Kidney (tissue), 22 donors: ENCODE measurements at places on chromosomes 5 and 9. TPM values are rescaled to one million over a fixed set of nuclear protein-coding genes. Genes with fewer than 3 reads are reported as not detected.

Gene GALNT12
- 10.8 TPM for total RNA-seq

- no peak for DNase-seq
These were observed 52.6 kb downstream of the PLAC8L1 start for GRCh38 chr5:146052780-146053179.

- no peak for DNase-seq
These were observed 28.9 kb upstream of the GSN start for GRCh38 chr9:121239071-121239470.

DNA sequence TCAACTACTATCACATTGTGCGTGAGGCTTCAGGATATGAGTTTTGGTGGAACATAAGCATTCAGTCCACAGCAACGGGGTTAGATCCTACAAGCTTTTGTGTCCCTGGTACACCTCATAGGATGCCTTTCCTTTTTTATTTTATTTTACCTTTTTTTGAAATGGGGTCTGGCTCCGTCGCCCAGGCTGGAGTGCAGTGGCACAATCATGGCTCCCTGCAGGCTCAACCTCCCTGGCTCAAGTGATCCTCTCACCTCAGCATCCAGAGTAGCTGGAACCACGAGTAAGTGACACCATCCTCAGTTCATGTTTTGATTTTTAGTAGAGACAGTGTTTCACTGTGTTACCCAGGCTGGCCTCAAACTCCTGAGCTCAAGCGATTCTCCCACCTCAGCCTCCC, 86.0 kb upstream of the RAI14 start:
- no peak for DNase-seq

DNA sequence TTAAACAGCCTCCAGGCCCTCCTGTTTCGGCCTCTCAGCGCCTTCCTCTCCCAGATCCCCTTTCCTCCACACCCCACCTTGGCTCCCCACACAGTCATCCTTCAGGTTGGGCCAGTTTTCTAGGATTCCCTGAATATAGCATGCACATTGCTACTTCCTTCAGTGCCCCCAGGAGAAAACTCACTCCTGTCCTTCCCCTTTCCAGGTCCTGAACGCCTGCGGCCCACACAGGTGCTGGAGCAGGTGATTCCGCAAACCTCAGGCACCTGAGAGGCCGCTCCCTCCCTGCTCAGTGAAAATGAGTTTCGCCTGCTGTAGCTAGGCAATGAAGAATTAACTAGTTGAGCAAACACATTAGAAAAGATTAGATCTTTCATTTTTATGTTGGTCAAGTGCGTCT, 185.0 kb downstream of the MED10 start:
- peak; percentile 75 for DNase-seq

- peak; percentile 28 for DNase-seq
These were observed 96.0 kb downstream of the HINT1 start for GRCh38 chr5:131068893-131069643.

DNA sequence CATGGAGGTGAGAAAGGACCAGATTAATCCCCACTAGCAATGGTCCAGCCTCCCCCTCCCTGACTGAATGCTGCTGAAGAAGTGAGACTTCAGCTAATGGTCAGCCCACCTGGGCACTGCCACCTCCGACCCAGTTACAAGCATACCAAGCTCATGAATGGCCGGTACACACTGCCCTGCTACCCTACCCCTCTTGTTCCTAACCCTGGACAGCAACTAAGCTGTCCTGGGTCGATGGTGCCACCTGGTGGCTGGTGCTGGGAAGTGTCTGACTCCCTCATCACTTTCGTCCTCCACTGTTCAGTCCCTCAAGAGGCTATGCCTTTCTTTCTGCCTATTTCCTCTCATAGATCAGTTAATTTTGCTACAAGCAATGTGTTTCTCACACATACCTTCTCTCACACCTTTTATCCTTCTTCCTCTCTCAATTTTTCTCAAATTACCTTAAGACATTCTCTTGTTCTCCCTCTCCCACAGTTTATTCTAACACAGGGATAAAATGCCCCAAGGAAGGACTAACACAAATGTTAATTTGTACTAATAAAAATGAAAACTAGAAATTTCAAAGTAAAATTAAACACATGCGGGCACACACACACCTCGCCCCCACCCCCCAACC, 42.4 kb downstream of the PAX5 start:
- no peak for DNase-seq

GRCh38 chr5:81650987-81651386, 99.9 kb downstream of the SSBP2 start:
- DNase-seq: no peak
